Stimulated activated CD8-positive, alpha-beta memory T cell treated with anti-CD3 and anti-CD28 coated beads, Interleukin-4, amount 100 ng/mL, for 1 hour (primary cell): ENCODE measurements at places on chromosomes 5 and 9.

DNA sequence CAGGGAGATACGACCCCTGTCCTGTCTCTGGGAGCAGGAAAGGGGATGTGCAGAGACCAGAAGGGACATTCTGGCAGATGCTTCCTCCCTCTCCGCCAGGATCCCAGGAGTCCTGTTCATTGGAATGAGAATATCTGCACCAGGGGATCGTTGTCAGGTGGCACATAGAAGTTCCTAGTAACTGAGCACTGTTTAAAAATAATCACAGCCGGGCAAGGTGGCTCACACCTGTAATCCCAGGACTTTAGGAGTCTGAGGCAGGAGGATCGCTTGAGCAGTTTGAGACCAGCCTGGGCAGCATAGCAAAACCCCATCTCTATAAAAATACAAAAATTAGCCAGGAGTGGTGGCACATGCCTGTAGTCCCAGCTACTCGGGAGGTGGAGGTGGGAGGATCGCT lies 12.3 kb downstream of the SARDH start:
- no peak for DNase-seq

GRCh38 chr9:3391414-3391813 lies 134.4 kb downstream of the RFX3 start:
- no peak for DNase-seq

DNA sequence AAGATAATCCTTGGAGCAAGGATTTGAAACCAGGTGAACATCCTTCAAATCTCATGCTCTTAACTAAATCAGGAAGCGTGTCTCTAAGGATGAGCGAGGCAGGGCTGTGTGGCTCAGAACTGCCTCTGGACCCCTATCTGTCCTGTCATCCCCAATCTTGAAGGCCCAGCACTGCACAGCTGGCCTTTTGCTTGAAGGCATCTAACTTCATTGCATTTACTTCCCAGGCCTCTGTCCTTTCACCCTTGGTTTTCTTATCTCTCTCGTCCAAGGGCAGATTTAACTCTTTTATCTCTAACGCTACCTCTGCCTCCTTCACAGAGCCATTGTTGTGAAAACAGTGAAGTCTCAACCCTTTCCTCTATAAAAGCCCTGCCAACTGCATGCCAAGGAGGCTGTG lies 83.8 kb downstream of the UGCG start:
- no peak for DNase-seq

DNA sequence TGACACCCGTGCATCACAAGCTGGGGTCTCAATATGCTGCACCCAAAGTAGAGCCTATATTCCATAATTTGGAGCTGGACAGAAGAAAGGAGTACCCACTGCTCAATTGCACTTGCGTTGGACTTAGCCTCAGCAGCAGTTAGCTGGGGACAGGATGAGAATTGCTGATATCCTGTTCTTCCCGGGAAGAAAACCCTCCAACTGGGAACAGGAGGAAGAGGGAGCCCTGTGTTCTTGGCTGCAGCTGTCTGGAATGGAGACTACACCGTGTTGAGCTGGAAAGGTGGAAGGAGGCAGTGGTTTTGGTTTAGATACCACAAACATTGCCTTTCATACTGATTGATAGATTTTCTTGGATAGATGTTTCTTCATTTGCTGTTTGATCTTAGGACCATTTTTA lies 24.6 kb downstream of the CNTLN start:
- DNase-seq, result no peak

- no peak for DNase-seq
Observed at GRCh38 chr5:175467983-175468690, 10.2 kb upstream of the SFXN1 start.

DNA sequence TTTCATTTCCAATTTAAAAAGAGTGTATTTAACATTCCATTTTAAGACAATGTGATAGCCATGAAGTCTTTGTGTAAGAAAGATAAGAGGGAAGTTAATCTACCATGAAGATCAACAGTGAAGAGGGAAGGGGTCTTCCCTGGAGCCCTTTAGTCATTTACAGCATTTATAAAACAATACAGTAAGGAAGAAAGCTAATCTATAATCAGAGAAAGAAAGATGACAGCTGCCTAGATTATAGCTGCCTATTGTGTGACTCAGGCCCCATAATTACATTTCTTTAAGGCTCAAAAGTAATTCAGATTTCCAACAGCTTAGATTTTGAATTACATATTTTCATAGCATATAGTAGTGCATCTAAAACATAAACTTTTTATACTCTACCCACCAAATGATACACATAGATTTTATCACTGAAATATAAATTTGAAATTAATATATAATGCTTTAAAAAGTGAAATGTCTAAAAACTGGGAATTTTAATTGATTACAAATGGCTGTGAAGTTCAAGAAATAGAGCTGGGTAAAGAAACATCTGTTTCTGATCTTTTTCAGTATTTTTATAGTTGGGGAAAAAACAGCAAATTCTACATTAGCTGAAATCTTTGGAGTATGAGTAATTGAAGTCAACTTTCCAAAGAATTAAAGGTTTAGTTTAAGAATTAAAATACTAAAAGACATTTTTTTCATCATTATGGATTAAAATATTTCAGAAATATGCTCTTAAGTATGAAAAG lies 89.6 kb downstream of the RIC1 start:
- no peak for DNase-seq

DNA sequence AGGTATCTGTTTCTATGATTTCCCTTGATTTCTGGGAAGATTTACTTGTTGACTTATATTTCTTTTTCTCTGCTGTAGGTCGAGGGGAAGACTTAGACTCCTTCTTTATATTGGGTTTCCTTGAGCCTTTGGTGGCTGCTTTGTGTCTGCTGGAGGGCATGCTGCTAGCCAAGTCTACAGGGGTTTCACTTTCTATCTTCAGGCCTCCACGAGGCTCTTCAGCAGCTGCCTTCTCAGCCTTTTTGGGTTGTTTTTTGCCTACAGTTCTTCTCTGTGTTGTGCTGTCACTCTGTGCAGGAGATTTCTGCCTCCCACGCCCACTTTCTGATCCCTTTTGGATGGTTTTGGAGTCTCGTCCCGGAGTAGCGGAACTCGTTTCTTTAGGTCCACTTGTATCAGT lies 23.2 kb downstream of the LEAP2 start:
- DNase-seq, result no peak

- DNase-seq, result no peak
Observed at GRCh38 chr5:151686674-151687407, at the start of gene SPARC. Gene SPARC (minus strand): TSS chr5:151686915. CDS start chr5:151676188, 10,727 bp downstream.

GRCh38 chr5:139343476-139343875 lies 1.8 kb downstream of the PAIP2 start:
- DNase-seq, result no peak

- DNase-seq, result no peak
Observed at GRCh38 chr5:94457788-94458187, 160.6 kb downstream of the KIAA0825 start.

DNA sequence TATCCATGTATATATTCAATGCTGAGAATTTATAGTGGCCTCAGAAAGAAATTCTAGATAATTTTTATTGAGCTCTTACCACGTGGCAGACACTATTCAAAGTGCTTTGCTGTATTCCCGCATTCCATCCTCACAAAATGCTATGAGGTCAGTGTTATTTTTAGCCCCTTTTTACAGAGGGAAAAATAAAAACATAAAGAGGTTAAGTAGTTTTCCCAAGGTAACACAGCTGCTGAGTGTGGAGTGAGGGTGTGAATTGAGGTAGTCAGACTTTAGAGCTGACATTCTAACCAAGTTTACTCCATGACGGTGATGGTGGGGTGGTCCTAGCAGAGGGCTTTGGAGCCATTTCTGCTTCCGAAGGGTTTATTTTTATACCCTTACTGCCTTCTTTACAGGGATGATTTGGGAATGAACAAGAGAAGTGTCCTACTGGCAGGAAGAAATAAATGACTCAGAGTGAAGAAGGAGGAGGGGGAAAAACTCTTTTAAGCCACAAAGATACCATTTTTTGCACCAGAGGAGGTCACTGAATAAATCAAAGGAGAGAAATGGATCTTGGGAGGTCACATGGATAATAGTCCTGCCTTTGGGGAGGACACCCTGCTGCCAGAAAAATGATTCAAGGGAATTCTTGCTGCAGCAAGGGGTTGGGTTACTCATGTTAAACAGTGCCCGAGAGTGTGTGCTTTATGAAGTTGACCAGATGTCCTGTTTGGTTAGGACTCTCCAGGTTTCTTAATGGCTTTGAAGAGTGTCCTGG lies 76.1 kb downstream of the HMHB1 start:
- DNase-seq, result no peak

DNA sequence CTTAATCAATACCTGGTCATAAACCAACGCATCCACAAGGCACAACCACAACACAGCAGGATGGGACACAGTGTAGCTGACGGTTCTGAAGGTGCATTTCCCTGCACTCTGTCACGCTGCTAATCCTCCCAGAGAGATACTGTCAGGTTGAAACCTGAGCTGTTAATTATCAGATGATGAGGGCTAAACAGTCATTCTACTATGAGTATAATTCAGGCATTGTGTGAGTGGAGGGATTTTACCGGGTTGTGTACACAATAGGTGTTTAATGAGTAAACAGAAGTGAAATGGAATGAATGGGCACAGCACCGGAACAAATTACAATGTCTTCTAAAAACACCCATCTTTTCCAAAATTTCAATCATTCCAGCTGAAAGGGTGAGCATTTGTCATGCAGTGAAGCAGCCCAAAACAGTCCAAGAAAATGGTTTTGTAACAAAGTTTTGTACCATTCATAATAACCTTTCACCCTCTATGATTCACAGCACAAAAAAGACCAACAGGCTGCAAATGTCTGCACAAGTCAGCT lies 71.5 kb downstream of the ABCA1 start:
- no peak for DNase-seq

- DNase-seq, result no peak
Observed at GRCh38 chr5:37867654-37868053, 27.8 kb upstream of the GDNF start.

DNA sequence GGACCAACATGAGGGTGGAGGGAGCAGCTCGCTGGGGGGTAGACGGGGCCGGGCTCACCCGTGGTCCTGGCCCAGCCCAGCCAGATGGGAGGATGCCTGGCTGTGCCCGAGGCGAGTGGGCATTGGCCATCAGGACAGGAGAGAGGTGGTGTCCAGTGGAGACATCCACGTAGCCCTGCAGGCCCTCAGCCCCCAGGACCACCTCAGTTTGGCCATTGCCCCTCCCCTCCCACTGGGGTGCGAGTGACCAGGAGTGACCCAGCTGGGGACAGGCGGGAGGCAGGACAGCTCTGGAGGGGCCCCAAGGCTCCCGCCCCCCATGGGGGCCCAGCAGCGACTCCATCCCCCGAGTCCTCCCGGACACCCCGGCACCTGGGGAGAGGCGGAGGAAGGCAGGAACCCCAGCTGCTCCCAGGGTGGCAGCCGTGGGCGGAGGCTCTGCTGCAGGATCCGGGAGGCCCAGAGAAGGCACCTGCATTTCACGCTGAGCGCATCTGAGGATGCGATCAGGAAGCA lies 8.3 kb downstream of the NOXA1 start:
- no peak for DNase-seq

- DNase-seq, result no peak
Observed at GRCh38 chr5:123528065-123528464, 16.1 kb downstream of the CSNK1G3 start.

GRCh38 chr5:79886456-79886855 lies 104.6 kb downstream of the MTX3 start:
- no peak for DNase-seq

DNA sequence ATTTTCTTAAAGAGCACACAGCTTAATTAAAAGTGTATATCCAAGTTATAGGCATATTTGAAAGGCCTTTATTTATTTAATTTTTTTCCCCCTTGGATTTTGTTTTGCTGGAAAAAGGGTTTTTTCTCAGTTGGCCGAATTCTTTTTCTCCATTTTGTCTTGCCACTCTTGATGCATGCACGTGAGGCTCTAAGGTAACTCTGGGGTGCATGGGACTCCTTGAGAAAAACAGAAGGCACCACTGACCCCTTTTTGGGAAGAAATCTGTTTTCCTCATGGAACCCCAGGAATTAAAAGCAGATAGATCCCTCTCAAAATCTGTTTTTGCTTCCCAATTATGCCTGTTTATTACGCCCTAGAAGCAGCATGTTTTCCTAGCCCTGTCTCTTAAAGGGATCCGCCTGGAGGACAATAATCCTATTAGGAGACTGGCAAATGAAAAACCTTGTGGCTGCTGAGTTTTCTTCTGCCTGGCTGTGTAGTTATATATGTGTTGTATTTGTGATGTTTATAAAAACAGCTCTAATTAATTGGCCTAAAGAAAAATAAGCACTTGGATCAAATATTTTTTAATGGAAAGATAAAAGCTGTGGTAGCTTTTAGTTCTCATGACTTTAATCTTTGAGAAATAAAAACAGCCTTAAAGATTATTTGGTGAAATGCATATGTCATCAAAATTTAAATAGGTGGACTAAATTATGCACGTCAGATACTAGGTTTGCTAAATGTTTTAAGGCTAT lies 435.1 kb upstream of the CDH9 start:
- DNase-seq, result no peak

- no peak for DNase-seq
Observed at GRCh38 chr5:115571441-115571878, 26.9 kb upstream of the FEM1C start.

- DNase-seq, result no peak
Observed at GRCh38 chr5:96664669-96665068, 2.5 kb downstream of the CAST start.

GRCh38 chr9:101791938-101792337 lies 53.5 kb upstream of the GRIN3A start:
- DNase-seq, result no peak

DNA sequence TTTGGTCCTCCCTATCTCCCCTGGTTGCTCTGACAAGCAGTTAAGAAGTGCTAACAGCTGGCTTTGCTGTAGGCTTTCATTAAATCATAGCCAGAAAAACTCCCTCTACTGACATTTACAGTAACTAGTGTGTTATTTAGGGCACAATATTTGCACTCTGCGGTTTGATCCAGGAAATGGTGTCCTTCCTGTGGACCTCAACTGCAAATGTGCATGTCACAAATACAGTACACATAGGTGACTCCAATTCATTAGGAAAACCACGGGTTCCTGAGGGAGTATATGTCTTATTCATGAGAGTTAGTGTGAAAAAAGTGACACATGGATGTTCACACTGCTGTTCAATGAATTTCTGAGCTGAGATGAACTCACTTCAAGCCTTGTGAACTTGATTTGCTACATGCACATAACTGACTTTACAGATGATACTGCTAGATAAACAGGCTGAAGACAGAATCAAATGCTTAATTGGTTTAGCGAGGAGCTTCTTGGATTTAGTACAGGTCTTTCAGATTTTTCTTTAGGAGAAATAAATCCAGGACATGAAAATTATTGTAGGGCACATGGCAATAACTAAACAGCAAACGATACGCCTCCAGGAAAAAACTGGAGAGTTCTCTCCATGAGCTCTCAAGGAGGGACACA lies 281.5 kb downstream of the EFNA5 start:
- no peak for DNase-seq

GRCh38 chr5:79109527-79110492 lies 1.8 kb upstream of the BHMT start:
- no peak for DNase-seq

- no peak for DNase-seq
Observed at GRCh38 chr9:37410969-37411785, 11.3 kb upstream of the GRHPR start.

DNA sequence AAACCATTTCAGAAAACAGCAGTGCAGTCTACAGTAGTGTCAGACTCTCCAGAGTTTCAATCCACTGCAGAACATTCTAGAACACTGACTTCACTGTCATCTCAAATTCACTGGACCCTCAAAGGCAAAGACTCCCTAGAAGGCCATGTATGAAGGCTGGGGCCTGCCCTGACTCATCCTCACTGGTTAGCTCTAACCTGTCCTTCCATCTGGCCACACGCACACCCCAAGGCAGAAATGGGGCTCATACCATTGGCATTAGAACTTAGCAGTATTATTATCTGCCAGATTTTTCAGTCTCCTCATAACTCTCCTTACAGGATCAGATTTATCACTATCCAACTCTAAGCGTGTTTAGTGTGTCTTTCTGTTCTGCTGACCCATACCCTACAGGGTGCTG lies 20.4 kb downstream of the S1PR3 start:
- DNase-seq, result no peak
